ENCODE measurements at places on chromosomes 12 and 14.
A peak's percentile ranks its signal among the peaks of the same experiment; 100 is the strongest.

- no peak for DNase-seq
Observed at GRCh38 chr14:67276131-67276530, 34.9 kb downstream of the PALS1 start.

- DNase-seq, result no peak
Observed at GRCh38 chr12:85095501-85095900, 59.4 kb downstream of the LRRIQ1 start.

DNA sequence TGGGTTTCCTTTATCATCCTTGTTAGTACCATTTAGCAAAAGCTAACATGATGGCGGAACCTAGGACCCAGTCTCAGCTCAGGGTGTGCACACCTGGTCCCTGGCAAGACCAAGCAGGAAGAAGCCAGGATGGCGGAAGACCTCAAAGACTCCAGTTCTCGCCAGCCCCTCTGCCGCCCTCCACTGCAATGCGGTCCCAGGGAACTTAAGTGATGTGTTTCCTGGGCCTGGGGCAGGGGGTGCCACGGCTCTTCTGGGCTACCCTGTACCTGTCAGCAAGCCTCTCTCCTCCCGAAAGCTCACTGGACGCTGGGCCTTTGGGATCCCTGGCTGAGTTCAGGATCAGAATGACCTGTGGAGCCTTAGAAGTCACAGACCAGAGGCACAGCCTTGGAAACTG lies 71.3 kb downstream of the FBXL14 start:
- no peak for DNase-seq

DNA sequence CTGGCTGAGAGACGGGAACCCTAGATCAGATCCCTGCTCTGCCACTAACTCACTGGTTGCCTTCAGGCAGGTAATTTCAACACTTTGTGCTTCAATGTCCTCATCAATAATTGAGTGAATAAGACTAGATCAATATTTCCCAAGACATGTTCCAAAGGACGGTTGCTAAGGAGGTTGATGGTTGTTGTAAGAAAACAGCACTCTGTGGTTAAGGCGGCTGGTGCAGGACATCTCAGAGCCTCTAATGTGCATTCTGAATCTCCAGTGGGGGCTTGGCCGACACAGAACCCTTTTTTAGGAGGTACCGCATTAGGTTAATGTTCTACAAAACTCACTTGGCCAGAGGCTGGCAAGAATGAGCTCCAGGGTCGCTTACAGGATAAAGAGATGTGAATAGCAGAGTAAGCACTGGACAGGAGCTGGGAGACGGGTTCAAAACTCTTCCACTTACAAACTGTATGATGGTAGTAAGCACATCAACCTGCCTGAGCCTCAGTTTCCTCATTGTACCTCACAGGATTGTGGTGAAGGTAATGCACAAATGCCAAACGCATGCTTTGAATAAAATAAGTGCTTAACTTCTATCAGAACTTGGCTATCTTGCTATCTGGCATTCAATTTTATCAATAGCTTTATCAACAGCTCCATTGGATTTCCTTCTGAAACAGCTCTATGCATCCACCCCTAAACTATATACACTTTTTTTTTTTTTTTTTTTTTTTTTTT lies 136.9 kb upstream of the PARP11 start:
- no peak for DNase-seq

- DNase-seq, result no peak
Observed at GRCh38 chr12:22600181-22600580, 24.8 kb upstream of the ETNK1 start.

DNA sequence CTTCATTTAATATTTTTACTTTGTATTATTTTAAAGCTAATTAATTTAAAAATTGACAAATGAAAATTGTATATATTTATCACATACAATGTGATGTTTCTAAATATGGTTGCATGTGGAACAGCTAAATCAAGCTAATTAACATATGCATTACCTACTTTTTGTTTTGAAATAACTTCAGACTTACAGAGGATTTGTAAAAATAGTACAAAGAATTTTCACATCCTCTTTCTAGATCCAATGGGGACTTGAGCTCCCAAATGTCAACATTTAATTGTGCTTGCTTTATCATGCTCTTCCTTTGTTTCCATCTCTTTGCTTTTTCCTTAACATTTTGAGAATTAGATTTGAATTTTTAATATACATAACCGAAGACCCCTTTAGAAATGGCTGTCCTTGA lies 6.6 kb downstream of the DCD start:
- no peak for DNase-seq

GRCh38 chr12:108757856-108758255 lies 26.5 kb upstream of the CORO1C start:
- no peak for DNase-seq

DNA sequence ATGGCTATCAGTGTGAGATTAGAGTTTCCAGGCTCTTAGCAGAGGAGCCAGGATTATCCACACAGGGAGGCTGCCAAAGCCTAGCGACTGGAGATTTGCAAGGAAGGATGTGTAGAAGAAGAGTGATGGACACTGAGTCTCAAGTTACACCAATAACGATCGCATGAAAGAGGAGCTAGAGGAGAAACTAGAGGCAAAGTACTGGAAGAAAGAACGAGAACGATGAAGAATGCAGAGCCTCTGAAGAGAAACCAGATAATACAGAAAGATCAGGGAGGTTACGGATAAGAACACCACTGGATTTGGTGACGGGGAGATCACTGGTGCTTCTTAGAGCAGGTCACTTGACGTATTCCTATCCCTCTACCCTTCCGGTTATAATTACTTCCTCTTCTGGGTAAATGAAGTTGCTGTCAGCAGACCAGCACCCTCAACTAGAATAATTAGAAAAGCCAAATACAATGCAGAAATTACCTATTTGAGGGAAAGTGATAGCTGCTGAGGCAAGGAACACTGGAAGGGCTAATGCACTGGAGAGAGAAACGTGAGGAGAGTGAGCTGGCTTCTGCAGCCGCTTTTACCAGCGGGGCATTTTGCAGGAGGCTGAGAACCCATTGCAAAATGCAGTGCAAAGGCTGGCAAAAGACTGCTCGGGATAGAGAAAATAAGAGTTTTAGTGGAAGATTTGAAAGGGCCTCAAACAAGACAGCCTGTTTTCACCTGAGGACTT lies 93.1 kb upstream of the HIF1A start:
- DNase-seq, result no peak

GRCh38 chr12:66550626-66551025 lies 128.2 kb downstream of the GRIP1 start:
- no peak for DNase-seq

- DNase-seq, result no peak
Observed at GRCh38 chr14:77240336-77240915, 30.6 kb downstream of the NGB start.

GRCh38 chr12:100901266-100901665 lies 106.7 kb downstream of the ANO4 start:
- DNase-seq, result no peak

- DNase-seq, result no peak
Observed at GRCh38 chr12:119176267-119177055, 2.3 kb upstream of the HSPB8 start.

DNA sequence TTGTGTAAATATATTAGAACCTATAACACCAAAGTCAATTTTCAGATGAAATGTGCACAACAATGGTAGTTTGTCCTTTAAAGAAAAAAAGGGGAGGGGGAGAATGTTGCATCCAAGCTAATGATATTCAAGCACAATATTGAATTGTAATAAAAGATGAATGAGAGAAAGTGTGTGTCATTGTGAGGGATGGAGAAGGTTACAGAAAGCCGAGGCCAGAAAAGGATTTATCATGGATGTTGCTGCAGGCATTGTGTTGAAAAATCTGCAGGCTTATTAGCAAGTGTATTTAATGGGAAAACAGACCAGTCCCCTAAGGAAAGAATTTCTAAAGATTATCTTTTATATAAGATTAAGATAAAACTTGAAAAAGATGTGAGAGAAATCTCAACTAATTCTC lies 186.5 kb downstream of the SPTSSA start:
- no peak for DNase-seq

GRCh38 chr14:21109377-21110138 lies 8.7 kb downstream of the TMEM253 start:
- no peak for DNase-seq

- DNase-seq, result no peak
Observed at GRCh38 chr12:93073324-93073723, 144.2 kb upstream of the EEA1 start.

DNA sequence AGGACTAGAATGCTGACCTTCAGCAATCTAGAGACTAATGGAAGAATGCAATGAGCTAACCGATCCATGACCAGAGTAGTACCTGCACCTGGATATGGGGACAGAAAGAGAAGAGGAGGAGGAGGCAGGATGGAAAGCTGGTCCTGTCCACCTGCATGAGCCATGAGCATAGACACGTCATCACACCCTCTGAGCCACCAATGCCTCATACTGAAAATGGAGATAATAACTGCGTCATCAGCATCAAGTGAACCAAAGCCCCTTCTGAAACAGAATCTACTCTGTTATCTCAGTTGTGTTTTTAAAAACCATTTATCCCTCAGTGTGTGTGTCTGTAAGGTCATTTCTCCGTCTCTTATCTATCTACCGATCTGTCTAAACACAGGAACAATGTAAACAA lies 327.0 kb downstream of the BCL11B start:
- no peak for DNase-seq

DNA sequence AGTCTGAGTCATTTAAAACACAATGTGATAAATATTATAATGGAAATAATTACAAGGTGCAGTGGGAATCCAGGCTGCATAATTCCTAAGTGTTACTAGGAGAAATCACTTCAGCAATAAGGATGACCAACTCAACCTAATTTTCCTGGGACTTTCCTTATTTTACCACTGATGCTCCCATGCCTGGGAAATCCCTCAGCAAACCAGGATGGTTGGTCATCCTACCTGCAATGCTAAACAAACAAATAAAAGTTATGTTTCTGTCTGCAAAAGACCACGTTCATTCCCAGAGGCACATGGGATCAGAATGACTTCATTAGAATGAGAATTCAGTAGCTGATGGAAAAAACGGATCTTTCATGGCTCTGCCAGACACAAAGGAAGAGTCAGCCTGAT lies 130.8 kb upstream of the RAP1B start:
- no peak for DNase-seq

GRCh38 chr12:53664191-53664590 lies 11.7 kb downstream of the ATP5MC2 start:
- no peak for DNase-seq

DNA sequence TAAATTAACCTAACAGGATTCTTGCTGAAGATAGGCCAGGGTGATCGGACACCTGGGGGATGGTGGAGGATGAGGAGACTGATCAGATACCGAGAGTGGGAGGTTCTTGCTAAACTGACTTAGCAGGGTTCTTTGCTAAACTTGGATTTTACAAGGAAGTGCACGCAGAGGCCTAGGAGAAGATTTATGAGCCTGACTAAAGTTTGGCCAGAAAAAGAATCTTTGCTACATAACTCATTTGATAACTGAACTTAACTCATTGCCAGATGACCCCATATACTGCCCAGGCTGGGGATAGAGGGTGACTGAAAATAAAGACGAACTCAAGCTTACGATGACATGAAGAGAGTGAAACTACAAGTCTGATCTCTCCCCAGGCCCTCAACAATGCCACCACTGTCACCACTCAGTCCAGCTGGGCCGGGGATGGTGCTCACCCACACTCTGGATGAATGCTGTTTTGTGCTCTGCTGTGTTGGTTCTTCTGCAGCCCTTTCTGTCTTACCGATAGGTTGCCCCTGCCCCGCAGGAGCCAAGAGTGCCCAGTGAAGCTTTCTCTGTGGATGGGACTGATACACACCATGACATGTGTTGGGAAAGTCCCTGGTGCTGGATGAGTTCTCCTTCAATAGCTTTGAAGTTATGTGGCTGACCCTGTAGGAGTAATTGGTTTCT lies 29.0 kb downstream of the PPFIBP1 start:
- DNase-seq, result no peak

DNA sequence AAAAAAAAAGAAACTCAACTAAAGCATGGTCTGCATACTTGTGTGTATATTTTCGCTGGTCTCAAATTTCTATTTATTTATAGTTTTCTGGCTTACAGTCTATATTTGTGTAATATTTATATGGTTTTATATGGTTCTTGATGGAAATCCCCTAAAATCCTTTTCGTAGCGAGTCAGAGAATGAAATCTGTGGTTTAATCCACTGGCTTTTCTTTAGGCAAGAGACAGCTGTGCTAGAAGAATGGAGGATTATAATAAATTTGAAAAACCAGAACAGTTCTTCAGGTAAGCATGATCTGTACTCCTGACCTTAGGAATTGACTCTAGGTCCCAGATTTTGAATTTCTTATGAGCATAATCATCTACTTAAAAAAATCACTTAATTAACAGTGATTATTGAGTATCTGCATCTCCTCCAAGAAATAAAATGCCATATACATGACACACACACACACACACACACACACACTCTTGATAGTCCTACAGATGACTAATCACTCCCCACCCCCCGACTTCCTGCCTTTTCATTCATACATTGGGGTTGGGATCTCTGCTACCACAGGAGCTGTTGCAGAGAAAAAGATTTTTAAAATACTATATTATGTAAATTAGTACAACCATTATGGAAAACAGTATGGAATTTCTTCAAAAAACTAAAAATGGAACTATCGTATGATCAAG lies 113.4 kb downstream of the CRADD start:
- DNase-seq, result peak; percentile 50

GRCh38 chr14:99784508-99784907 lies 8.7 kb upstream of the EML1 start:
- DNase-seq, result no peak

DNA sequence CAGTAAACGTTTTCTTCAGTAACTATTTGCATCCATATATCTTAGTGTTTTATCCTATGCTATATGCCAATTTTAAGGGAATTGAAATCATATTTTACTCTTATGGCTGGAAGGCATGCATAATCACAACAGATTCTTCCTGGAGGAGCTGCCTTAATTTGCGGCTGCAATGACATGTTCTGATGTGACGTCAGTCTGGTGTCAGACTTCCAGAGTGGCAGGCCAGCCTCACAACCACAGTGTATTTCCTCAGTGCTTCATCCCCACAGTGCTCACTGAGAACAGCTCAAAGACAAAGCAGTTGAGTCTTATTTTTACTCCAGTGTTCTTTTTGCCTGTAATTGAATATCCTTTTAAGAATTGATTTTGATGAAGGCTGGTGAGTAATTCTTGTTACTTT lies 107.1 kb downstream of the PLEKHA5 start:
- DNase-seq, result no peak

GRCh38 chr14:78448164-78449094 lies 278.3 kb downstream of the NRXN3 start:
- peak; percentile 66 for DNase-seq
